Muscle of leg (tissue), 16 donors: ENCODE measurements at places on chromosomes 2 and 18.
A peak's percentile ranks its signal among the peaks of the same experiment; 100 is the strongest.

GRCh38 chr2:2597712-2598111 lies 266.6 kb upstream of the MYT1L start:
- no peak for DNase-seq

DNA sequence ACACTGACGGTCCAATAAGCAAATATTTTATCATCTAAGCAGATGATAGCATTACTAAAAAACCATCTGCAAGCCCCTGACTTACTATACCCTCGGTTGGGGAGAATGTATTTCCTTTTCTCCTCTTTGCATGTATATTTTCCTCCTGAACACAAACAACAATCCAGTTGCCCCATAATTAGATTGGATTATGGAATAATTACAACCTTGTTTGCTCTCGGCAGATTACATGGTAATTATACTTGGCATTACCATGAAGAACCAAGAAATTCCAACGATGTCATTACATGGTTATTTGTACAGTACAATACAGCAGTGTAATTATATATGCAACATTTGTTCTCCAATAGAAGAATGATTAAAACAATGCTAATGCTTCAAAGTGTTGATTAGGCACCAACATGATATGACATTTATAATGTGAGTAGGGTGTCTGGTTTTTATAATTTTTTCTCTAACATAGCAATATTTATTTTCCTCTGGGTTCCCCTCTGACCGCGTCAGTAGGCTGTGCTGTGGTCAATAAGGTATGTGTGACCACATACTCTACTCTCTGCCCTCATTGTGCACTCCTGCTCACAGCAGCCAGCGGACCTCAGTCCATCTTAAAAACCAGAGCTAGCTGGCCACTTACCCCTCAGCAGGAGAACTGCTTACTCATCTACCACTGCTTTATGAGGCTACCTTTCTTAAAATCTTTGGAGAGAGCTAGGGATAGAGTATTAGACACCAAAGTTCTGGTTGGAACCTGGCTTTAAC lies 176.1 kb downstream of the INSIG2 start:
- DNase-seq = no peak

DNA sequence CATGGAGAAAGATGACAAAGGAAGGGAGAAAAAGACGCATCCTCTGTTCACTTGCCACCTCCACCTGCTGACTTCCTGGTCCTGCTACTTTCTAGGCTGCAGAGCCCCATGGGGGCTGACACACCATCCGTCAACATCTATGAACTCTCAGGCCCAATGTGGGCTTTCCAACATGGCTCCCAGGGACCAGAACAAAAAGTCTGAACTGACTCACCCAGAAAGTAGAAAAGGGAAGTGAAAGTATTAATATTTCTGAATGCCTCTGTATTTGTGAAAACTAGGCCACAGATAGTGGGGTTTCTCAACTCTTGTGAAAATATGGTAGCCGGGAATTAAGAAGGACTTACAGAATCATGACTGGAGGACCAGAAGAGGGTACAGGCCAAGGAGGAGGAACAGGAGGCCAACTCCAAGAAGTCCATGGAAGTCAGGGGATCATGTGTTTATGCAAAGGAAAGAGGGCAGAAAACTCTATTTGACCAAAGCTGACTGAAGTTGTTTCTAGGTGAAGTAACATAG lies 123.1 kb upstream of the CAB39 start:
- peak; percentile 4 for DNase-seq

GRCh38 chr2:42076357-42077225 lies 28.8 kb downstream of the PKDCC start:
- no peak for DNase-seq

- DNase-seq = no peak
Observed at GRCh38 chr2:102480285-102481195, 7.5 kb downstream of the SLC9A4 start.

DNA sequence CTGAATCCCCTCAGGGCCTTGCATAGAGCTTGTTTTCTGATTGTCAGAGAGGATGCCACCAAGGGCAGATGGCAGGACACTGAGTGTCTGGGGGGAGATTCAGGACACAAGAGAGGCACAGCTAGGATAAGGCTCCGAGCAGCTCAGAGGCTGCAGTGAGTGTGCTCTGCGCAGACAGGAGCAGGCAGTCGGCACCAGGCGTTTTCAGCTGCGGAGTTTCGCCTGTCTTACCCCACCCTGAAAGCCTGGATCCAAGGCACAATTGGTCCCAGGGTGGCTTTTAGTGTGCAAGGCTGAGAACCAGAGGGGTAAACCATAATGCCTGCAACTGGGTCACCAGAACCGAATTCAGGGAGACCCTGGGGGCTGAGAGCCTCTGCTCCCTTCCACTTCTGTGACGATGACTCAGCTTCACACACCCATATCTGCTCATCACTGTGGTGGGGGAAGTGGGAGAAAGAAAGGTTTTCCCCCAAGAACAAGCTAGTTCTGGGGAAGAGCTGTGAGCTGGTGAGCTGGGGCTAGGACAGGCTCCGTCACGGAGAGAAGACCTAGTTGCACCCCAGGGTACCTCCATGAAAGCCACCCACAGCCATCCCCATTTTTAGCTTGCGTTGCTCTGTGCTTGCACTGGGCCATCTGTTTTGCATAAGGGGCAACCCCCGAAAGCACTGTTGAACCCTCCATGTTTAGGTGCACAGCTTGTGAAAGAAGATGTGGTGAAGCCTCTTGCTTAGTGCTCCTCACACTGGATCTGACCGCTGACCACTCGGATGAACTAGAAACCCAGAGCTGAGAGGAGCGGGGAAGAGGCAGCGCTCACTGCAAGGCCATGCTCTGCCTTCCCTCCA lies 173.7 kb downstream of the CELF4 start:
- DNase-seq = no peak

DNA sequence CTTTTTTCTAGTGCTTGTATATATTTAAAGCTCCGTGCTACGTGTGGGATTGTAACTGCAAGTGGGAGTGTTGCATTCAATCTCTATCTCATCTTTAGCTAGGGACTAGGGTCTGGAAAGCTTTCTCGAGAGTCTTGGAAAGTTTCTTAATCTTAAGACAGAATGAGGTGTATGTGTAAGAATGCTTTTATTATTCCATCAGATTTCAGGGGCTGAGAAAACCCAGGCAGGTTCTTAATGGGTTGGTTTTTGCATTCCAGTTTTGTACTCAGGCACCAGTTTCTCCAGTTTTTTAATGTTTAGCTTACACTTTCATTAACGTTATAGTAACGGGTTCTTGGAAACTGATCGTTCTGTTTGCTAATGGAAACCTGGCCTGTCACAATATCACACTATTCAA lies 20.3 kb downstream of the MRPL19 start:
- DNase-seq = no peak

GRCh38 chr2:119233326-119234020 lies 9.8 kb downstream of the STEAP3 start:
- no peak for DNase-seq

DNA sequence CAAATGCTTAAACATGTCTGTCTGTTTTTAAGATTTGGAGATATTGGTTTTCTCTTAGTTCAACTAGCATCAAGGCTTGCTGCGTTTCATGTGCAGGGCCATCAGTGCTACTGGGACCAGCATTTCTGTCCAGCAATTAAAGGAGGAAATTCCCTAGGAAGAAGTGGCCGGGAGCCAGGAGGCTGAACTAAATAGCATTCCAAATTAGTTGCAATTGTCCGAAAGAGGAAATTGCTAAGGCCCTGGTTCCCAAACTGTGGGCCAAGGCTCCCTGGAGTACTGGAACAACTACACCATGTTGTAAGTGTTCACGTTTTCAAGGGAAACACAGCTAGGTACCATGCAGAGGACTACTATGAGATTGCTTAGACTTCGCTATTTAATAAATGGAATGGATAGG lies 257.9 kb downstream of the PTPRM start:
- DNase-seq = peak; percentile 73

DNA sequence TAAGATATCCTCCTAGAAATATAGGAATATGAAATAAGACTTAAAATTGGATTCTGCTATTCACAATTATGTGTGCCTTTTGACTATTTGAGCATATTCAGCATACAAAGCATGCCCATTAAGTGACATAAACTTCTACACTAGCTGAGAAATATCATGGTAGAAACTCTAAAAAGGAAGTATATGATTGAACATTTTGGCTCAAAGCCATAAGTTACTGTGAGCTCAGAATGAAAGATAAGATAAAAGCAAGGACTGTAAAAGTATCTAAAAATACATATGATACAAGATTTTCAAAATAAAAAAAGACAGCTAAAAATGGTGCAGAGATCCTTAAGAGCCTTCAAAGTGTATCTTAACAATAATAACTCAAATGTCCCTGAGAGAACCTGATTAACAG lies 340.5 kb upstream of the SLC39A10 start:
- DNase-seq = no peak

GRCh38 chr2:215657844-215658243 lies 222.0 kb upstream of the FN1 start:
- DNase-seq = no peak

GRCh38 chr2:32430804-32431203 lies 74.0 kb downstream of the BIRC6 start:
- no peak for DNase-seq

DNA sequence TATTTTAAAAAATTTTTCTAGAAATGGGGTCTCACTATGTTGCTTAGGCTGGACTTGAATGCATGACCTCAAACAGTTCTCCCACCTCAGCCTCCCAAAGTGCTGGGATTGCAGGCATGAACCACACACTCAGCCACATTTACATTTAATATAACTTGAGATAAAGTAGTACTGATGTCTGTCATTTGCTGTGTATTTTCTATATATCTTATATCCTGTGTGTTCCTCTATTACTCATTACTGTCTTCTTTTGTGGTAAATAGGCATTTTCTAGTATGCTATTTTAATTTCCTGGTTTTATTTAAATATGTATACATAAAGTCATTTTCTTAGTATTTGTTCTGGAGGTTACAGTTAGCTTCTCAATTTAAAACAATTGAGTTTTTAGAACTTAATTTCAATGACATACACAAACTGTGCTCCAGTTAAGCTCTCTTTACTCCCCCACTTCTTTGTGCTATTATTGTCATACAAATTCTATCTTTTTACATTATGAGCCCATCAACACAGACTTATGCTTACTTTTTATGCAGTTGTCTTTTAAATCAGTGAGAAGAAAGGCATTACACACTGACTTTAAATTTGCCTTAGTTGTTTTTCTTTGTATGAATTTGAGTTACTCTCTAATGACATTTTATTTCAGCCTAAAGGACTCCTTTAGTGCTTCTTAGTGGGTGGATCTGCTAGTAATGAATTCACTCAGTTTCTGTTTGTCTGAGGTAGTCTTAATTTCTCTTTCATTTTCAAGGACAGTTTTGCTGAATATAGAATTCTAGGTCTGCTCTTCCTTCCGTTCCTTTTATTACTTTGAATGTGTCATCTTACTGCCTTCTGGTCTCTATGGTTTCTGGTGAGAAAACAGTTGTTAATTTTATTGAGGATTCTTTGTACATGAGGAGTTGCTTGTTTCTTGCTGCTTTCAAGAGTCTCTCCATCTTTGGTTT lies 6.2 kb upstream of the INPP4A start:
- DNase-seq = no peak

- DNase-seq = no peak
Observed at GRCh38 chr2:185130685-185131084, 532.4 kb downstream of the ZNF804A start.

DNA sequence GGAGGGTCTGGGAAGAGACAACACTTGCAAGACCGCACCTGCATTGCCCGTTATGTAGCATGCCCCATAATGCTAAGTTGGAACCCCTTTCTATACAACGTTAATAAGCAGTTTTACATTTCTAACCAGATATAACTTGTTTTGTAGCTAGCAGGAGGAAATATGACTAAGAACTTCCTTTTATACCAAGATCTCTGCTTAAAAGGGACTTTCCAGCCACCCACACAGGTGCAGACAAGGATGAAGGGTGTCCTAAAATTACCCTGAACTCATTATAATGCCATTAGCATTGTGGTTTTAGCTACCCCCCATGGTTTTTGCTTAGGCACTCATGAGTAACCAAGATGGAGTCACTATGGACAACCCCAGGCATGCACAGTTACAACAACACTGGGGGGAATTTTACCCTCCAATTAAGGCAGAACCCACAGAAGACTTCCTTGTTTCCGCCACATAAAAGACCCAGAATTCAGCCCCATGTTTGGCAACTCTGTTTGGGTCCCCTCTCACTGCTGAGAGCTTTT lies 362.8 kb downstream of the CBLN2 start:
- DNase-seq = no peak

- DNase-seq = no peak
Observed at GRCh38 chr2:203164311-203164935, 74.4 kb upstream of the CYP20A1 start.

DNA sequence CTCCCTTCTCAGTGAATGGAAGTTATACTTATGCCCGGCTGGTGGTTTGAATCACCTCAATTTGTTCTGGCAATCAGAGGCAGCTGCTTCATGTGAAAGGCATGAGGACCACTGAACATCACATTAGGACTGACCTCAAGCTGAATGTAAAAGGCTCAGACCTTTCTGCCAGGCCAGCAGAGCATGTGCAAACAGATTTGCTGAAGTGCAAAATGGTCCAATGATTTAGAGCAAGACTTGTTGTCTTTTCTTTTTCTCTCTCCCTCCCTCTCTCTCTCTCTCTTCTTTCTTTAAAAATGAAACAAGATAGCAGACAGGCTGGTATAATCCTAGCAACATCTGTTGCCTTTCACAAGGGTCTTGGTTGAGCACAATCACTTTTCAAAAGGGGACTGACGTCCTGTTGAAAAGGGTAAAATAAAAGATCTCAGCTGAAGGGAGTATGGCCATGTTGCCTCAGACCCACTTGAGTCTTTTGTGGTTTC lies 13.3 kb upstream of the CDH7 start:
- peak; percentile 33 for DNase-seq

DNA sequence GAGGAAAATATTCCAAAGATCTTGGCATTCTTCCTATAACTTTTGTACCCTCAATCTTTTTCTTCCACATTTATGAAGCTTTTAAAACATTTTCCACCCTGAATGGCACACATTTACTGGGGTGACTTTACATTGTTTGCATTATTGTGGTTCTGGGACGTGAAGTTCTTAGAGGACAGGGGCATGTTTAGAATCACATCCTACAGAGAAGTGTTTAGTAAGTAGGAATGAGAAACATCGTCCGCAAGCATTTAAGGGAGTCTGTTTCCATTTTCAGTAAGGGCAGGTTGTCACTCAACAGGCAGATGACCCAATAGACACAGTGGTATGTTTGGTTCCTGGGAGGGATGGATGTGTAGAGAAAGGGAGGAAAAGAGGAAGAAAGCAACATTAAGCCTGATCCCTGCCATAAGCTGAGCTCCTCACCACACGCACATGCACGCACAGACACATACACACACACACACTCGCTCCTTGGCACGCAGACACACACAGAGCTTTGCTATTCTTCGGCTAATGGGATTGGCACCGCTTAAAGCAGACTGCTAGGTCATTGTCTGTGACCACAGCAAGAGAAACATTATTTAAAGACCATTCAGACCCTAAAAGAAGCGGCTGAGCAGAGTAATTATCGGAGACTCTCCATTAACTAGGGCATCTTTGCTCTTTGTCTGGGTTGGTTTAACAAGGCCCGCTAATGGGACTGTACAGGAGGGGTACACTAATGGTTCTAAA lies 14.2 kb upstream of the PLEKHM3 start:
- DNase-seq = no peak
